NCI-H524 (cell line): ENCODE measurements at places on chromosomes 2 and 18.
A peak's percentile ranks its signal among the peaks of the same experiment; 100 is the strongest.

GRCh38 chr18:32258558-32259204 lies 68.8 kb downstream of the MEP1B start:
- no peak for DNase-seq

GRCh38 chr2:69285379-69285894 lies 101.6 kb downstream of the GFPT1 start:
- peak; percentile 73 for DNase-seq

DNA sequence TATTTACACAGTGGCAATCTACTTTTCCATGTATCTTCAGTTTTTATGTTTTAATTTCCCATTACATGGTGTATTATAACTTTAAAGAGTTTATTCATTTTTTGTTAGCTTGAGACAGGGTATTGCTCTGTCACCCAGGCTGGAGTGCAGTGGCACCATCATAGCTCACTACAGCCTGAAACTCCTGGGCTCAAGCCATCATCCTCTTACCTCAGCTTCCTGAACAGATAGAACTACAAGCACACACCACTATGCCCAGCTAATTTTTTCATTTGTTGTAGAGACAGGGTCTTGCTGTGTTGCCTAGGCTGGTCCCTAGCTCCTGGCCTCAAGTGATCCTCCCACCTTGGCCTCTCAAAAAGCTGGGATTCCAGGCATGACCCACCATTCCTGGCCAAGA lies 66.8 kb downstream of the COA5 start:
- DNase-seq, result no peak

DNA sequence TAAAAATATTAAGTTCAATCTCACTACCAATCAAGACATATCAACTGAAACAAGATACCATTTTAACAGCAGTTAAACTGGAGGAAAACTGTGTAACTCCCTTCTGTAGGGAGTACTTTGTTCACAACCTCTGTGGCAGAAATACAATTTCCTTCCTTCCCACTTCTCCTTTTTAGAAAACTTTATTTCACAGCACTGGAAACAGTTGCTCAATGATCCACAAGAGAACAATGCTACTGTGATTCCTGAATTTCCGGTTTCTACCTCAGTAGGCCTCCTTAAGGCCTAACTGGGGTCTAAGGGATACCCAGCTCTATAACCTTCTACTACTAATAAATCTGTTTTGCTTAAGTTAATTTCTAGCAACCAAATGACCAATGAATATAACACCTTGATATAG lies 14.1 kb downstream of the TLK1 start:
- DNase-seq, result no peak

DNA sequence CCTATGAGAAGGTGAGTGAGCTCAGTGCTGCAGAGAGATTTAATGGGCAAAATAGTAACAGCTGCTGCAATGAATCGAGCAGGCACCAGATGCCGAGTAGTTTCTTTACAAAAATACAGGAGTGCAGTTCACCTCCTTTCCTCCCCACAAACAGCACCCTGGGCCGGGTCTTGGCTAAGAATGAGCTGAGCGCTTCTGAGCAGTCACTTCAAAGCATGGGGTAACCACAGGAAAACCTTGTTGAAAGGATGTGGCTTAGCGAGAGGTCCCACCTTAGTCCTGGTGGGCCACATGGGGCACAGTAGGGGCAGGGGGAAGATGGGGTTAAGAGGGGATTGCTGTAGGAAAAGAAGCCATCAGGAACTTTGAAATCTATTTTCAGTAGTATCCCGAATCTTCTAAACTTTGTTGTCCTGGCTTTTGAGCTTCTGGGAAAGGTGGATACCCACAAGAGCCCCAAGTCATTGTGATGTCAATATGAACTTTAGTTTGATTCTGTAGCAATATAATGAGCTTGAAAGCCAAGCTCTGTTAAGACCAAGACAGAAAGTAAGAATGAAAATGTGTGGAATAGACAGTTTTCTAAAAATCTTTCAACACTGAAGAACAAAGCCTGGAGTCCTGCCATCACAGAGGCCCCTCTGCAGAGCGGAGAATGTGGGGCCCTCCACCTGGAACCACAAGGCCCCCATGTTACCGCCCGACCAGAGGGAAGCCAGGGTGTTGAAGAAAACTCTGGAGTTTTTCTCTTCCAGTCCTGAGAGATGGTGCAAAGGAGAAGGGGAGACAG lies 101.0 kb upstream of the ZNF236 start:
- DNase-seq, result peak; percentile 83

- no peak for DNase-seq
These were observed 64.3 kb upstream of the EPAS1 start for GRCh38 chr2:46232860-46233259.

- DNase-seq, result peak; percentile 10
These were observed 21.2 kb downstream of the AMER3 start for GRCh38 chr2:130776550-130776949.

DNA sequence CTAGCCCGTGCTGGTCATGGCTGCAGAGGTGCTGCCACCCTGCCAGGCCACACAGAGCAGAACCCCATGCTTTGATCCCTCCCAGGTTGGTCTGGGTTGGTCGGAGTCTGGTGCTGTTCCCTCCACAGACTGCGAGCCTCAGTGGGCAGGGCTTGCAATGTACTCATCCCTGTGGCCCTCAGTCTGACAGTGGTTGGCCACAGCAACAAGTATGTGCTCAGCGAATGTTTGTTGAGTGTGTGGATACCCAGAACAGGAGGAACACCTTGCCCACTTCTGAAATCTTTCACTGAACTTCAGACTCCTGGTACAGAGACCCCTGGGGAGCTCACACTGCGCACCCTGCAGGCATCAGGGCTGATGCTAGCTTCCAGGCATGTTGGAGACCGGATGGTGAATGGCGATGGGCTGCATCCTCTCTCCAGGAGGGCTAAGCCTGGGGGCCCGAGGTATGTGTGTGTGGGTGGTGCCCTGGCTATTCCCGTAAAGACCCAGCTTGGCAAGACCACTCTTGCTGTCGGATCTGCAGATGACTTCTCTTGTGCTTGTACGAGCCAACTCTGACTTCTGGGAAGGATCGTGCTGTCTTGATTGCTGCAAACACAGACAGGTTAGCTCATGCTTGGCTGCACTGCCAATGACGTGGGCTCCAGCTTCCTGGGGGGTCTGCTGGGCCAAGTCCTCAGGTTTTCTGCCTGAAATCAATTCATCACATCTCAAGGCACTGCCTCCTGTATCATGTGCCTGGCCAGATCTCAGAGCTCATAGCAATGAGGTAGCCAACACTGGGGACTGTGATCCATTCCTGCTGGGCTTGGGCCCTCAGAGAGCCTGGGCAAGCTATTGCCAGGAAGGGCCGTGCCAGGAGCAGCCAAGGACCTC lies 43.7 kb downstream of the RHOB start:
- no peak for DNase-seq

DNA sequence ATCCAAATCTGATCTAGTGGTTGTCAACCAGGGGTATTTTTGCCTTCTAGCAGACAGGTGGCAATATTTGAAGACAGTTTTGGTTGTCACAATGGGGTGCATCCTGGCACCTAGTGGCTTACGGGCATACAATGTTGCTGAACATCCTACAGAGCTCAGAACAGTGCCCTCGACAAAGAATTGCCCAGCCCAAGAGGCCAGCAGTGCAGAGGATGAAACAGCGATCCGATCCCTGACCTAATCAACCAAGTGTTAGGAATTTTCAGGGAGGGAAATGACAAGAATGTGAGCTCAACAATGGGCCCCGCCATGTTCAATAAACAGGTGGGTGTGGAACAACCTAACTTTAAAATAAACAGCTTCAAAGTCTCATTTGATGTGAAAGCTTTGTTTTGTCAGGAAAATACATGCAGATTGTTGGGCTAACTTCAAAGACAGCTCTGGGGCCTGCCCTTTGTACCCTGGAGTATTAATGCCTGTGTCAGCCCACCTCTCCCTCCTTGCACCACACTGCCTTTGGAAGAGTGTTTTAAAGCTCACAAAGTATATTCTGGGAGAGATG lies 22.5 kb upstream of the SCYGR5 start:
- no peak for DNase-seq

DNA sequence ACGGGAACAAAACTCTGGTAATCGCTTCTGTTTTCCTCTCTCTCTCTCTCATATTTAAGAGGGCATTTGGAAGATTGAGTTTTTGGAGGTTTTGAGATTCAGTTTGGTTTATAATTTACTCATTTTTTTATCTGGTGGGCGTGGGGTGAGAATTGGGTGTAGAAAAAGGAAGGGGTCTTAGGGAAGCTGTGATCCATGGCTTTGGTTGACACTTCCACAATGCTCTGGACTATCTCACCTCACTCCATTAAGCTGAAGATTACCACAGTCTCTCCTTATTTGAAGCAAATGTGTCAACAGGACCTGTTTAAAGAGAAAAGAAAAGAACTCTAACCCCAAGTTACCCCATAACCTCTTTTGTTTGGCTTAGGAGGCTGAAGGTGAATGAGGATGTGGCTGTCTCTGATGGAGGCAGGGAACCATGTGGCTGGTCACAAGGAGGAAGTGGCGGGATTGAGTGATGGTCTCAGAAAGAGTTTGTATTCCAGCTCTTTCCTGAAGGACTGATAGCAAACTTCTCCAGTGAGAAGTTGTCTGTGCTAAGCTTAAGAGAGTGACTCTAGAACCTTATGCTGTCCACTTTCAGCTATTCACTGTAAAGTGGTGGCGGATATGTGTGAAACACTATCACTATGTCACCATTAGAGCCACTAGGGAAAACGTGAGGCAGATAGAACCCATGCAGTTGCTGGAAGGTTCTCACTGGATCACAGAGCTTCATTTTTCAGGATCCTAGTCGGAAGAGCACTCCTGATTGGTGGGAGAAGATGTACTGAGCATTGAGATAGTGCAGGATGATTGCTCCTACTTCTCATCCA lies 934 bp downstream of the ZNF804A start:
- no peak for DNase-seq

DNA sequence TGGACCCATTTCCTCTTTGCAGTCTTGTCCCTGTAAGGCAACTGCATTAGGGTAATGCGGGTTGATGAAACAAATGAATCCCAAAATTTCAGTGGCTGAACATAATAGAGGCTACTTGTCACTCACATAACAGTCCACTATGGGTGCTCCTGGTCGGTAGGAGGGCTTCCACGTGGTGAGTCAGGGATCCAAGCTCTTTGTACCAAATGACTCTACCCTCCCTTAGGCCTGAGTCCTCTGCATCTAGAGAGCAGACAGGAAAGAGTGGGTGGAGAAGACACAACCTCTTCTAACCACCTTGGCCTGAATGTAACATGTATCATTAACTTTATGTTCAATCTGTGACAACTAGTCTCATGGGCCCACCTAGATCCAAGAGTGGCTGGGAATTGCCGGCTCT lies 86.2 kb upstream of the HAAO start:
- no peak for DNase-seq

DNA sequence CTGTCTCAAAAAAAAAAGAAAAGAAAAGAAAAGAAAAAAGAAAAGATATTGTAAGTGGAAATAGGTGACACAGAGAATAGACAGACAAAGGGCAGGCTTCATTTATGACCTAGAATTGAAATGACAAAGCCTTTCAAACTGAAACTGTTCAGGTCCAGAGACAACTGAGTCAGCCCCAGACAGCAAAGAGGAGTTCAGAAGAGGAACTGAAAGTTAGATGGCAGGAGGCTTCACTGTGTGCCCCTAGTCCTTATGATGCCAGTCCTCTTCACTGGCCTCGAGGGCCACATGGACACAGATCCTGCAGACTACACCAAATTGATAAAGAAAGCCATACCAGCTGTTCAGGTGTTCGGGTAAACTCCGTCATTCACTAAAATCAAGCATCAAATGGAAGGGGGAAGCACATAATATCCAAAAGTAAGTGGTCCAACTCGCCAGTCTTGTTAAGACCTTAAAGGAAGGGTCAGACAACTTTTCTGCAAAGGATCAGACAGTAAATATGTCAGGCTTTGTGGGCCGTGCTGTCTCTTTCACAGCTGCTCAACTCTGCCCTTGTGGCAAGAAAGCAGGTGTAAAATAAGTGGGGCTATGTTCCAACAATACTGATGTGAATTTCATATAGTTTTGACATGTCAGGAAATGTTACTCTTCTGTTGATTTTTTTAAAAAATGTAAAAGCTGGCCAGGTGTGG lies 231.9 kb upstream of the MGAT5 start:
- no peak for DNase-seq

DNA sequence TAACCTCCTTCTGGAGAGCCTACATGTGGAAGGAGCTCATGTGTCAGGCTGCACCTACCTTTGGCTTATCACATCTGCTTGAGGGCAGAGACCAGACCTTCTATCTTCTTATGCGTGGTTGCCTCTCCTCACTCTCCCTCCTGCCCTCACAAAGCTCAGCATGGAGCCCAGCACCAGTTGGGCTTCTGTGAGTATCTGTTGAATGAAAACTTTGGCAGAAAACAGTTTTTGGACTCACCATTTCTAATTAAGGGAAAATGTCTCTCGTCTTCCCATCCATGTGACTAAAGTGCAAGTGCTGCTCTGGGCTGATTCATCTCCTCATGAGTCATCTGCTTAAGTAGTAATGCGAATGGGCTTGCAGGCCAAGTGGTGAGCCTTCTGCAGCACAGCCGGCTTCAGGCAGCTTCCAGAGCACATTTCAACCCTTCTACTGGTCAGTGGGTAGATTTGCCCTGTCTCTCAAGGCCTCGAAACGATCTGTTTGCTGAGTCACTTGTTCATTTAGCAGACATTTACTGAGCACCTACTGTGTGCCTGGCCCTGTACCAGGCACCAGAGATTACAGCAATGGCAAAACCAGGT lies 102.6 kb downstream of the VSNL1 start:
- DNase-seq, result no peak

DNA sequence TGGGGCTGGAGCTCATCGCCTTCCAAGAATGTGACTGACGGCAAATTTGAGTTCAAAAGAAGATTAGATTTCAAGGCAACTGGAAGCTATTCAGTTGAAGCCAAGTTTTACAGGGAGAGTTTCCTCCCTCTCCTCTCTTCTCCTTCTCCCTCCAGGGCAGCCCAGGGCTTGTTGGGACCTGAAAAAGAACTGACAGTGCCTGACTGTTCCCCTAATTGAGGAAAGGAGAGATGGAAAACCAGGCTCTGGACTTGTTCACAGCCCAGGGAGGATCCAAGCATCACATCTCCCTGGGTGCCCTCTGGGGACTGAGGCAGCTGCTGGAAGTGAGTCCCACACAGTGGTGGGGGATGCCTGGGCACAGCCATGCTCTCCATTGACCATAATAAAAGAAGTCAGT lies 88.1 kb downstream of the THNSL2 start:
- no peak for DNase-seq

- no peak for DNase-seq
These were observed 148.7 kb downstream of the CABLES1 start for GRCh38 chr18:23283916-23284430.

- DNase-seq, result no peak
These were observed 643.4 kb upstream of the CDH2 start for GRCh38 chr18:28820353-28820752.

GRCh38 chr2:201907563-201907881 lies 101.2 kb downstream of the CDK15 start:
- DNase-seq, result no peak
